ENCODE measurements at places on chromosomes 4 and X. TPM values are rescaled to one million over a fixed set of nuclear protein-coding genes. Genes with fewer than 3 reads are reported as not detected.

GRCh38 chr4:27666943-27667342 lies 806.3 kb downstream of the STIM2 start:
- no peaks in the 10 kb centered on the region for H3K27me3 ChIP-seq
- H3K27ac ChIP-seq: no peak overlapping the region
- no peaks in the 10 kb centered on the region for H3K36me3 ChIP-seq
- peak; percentile 57 for DNase-seq

Gene CSAG3
- total RNA-seq: 0.35 TPM

Gene APLN
- total RNA-seq: not detected

Gene HSD17B13
- not detected for total RNA-seq

DNA sequence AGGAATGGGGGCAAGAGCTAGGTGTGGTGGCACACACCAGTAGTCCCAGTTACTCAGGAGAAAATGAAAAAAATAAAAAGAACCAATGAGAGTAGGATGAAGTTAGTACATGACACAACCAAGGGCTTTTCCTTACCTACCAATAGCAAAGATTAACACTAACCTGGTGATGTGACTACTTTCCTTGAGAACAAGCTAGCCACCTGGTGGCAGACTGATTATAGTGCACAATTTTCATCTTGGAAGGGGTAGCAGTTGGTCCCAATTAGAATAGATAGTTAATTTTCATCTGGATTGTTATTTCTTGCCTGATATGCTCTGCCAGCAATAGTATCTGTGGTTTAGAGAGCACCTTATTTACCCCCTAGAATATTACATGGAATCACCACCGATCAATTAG lies 1216.8 kb upstream of the PABPC4L start:
- no peaks in the 10 kb centered on the region for H3K4me1 ChIP-seq
- no peak overlapping the region for H3K27ac ChIP-seq
- H3K4me3 ChIP-seq: no peak overlapping the region
- no peaks in the 10 kb centered on the region for H3K27me3 ChIP-seq
- no peaks in the 10 kb centered on the region for H3K36me3 ChIP-seq

DNA sequence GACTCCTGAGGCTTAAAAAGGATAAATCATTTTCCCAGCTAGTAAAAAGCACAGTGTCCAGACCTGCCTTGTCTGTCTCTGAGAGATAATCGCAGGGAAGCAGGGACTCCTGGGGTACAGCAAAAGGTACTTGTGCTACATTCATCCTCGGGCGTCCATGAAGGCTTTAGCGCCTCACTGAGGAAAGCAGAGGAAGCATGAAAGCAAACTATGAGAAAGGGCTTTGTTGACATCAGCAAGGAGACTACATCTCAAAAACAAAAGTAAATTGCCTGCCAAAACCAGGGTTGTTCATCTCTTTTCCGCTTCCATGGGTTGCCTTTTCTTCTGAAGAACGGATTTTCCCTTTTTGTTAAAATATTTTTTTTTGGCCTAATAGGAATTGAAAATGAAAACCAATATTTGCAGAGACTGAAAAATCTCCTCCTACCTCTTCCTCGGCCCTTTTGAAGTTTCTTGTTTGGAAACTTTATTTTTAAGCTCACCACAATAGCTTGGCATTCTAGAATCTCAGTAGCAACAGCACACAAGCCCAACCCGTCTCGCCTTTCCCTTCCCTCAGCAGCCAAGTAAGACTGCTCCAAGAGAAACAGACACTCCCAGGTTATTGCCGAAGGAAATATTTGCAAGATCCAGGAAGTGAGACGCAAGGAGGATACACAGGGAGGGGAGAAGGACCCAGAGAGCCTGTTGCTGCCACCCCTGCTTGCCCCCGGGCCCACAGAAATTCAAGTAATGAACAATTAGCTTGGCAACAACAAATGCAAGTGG lies 148.3 kb upstream of the DGKK start:
- no peak for DNase-seq
- H3K27me3 ChIP-seq: no peaks in the 10 kb centered on the region
- H3K4me3 ChIP-seq: no peak overlapping the region
- no peaks in the 10 kb centered on the region for H3K4me1 ChIP-seq

DNA sequence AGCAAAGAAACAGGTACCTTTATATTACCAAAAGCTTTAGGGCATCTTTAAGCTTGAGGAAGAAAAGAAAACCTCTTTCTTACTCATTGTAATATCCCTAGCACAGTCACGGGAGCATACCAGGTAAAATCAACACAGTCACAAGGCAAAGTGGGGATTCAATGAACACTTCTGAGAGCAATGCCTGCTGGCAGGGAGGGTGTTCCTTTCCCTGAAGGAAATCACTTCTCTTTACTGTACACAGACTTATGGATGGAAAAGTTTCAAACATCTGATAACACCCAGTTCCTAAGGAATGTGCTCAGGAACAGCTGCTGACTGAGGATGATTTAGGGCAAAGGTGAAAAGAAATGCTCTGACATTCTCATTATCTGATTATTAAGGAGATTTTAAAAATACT lies 94.8 kb downstream of the MAML3 start:
- no peaks in the 10 kb centered on the region for H3K27me3 ChIP-seq
- H3K27ac ChIP-seq: no peak overlapping the region
- H3K36me3 ChIP-seq: no peaks in the 10 kb centered on the region
- peaks cover 2% of the 10 kb centered on the region for H3K4me1 ChIP-seq
- DNase-seq: no peak

DNA sequence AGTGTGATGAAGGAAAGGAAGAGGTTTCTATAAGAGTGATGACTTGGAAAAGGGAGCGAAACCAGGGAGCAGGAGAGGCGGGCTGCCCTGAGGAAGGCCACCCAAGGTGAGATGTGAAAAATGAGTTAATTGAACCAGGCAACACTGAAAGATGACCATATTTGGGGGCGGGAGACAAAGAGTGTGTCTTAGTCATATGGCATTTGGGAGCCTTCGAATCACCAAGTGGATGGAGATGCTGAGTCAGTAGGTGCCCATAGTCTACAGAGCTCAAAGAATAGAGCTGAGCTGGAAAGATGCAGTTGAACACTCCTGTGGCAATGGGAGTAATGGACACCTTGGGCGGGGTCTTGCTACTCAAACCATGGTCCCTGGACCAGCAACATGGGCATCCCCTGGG lies 8.3 kb upstream of the TLR8 start:
- no peaks in the 10 kb centered on the region for H3K27me3 ChIP-seq
- DNase-seq: no peak
- H3K4me3 ChIP-seq: no peak overlapping the region
- no peak overlapping the region for H3K27ac ChIP-seq
- H3K36me3 ChIP-seq: no peaks in the 10 kb centered on the region

DNA sequence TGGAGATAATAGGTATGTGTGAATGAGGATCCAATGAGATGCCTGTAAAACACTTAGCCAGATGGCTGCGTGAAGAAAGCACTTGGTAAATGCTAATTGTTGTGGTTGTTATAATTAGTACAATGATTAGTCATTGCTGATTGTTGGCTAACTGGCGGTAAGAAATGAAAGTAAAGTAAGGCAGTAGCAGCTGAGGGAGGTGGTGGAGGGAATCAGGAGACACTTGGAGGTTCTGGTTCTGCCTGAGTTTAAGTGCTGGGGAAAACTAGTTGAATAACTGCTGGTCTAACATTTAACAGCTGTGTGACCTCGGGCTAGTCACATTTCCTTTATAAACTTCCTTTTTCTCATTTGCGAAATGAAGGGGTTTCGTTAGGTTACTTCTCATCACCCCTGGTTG lies 30.9 kb downstream of the CD38 start:
- no peak overlapping the region for H3K27ac ChIP-seq
- H3K4me3 ChIP-seq: no peak overlapping the region
- no peaks in the 10 kb centered on the region for H3K4me1 ChIP-seq
- no peaks in the 10 kb centered on the region for H3K27me3 ChIP-seq

Gene IL21
- not detected for total RNA-seq

Gene MAGEA1
- total RNA-seq: not detected

DNA sequence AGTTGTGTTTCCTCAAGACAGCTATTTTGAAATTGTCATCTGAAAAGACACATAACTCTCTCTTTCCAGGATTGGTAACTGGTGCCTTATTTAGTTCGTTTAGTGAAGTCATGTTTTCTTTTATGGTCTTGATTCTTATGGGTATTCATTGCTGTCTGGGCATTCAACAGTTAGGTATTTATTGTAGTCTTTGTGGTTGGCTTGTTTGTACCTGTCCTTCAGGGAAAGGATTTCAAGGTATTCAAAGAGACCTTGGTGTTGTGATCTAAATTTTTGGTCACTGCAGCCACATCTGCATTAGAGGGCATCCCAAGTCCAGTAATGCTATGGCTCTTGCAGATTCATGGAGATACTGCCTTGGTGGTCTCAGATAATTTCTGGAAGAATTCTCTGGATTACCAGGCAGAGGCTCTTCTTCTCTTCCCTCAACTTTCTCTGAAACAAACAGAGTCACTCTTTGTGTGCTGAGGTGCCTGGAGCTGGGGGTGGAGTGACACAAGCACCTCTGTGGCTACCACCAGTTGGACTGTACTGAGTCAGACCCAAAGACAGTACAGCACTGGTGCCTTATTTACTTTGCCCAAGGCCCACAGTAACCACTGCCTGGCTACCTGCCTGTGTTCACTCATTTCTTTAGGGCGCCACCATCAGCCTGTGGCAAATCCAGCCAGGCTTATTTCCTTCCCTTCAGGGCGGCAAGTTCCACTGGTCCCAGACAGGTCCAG lies 620.4 kb downstream of the KCNIP4 start:
- H3K4me3 ChIP-seq: no peak overlapping the region
- H3K36me3 ChIP-seq: no peaks in the 10 kb centered on the region
- no peak overlapping the region for H3K27ac ChIP-seq
- no peaks in the 10 kb centered on the region for H3K27me3 ChIP-seq
- no peak for DNase-seq

GRCh38 chrX:100673397-100673953 lies 29.5 kb downstream of the SRPX2 start:
- no peak overlapping the region for H3K4me3 ChIP-seq
- no peaks in the 10 kb centered on the region for H3K36me3 ChIP-seq
- no peaks in the 10 kb centered on the region for H3K27me3 ChIP-seq
- no peak for DNase-seq
- no peaks in the 10 kb centered on the region for H3K4me1 ChIP-seq

DNA sequence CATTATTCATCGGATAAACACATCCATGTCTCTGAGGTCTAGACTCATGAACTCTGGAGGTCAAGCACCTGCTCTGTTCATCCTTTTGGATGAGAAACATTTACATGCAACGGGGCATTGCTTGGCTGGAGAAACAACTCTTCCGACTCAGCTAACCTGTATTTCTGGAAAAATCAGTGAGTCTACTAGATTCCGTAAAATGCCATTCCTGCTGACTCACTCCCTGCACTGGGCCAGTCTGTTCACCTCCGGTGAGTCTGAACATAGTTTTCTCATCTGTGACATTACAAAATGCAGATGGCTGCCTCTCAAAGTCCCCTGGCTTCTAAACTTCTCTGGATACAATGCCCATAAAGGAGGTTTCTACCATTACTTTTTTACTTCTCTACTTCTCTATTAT lies 185.7 kb upstream of the HS3ST1 start:
- H3K36me3 ChIP-seq: no peaks in the 10 kb centered on the region
- no peak overlapping the region for H3K4me3 ChIP-seq
- no peaks in the 10 kb centered on the region for H3K4me1 ChIP-seq

Gene FGF2
- total RNA-seq: 22.9 TPM

Gene USP17L22
- not detected for total RNA-seq

- peaks cover 8% of the 10 kb centered on the region for H3K36me3 ChIP-seq
- no peak overlapping the region for H3K27ac ChIP-seq
- no peak overlapping the region for H3K4me3 ChIP-seq
Measured at GRCh38 chrX:31212856-31213748, 141.3 kb upstream of the FTHL17 start.

Gene TLR10
- total RNA-seq: not detected

DNA sequence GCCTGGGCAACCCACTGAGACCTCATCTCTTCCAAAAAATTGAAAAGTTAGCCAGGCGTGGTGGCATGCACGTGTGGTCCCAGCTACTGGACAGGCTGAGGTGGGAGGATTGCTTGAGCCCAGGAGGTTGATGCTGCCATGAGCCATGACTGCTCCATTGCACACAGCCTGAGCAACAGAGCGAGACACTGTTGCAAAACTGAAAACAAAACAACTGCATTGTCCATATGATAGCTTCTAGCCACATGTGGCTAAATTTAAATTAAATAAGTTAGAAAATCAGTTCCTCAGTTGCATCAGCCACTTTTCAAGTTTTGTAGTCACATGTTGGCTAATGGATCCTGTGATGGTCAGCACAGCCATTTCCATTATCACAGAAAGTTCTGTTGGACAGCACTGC lies 67.9 kb downstream of the GAB1 start:
- peaks cover 4% of the 10 kb centered on the region for H3K4me1 ChIP-seq
- H3K27me3 ChIP-seq: no peaks in the 10 kb centered on the region
- H3K27ac ChIP-seq: no peak overlapping the region
- DNase-seq: no peak
- H3K36me3 ChIP-seq: no peaks in the 10 kb centered on the region

Gene EFHC2
- total RNA-seq: 1.3 TPM

- peaks cover 2% of the 10 kb centered on the region for H3K36me3 ChIP-seq
- H3K4me1 ChIP-seq: no peaks in the 10 kb centered on the region
- H3K27ac ChIP-seq: peak overlapping the region; percentile 90
- DNase-seq: no peak
- H3K27me3 ChIP-seq: no peaks in the 10 kb centered on the region
- H3K4me3 ChIP-seq: no peak overlapping the region
Measured at GRCh38 chr4:76197971-76198410, 15.6 kb downstream of the SCARB2 start.

- no peak for DNase-seq
- H3K27me3 ChIP-seq: no peaks in the 10 kb centered on the region
- no peak overlapping the region for H3K4me3 ChIP-seq
- peak overlapping the region; percentile 72 for H3K27ac ChIP-seq
- no peaks in the 10 kb centered on the region for H3K36me3 ChIP-seq
Measured at GRCh38 chrX:118534716-118535493, 39.3 kb downstream of the DOCK11 start.

Gene CXCL11
- total RNA-seq: not detected

DNA sequence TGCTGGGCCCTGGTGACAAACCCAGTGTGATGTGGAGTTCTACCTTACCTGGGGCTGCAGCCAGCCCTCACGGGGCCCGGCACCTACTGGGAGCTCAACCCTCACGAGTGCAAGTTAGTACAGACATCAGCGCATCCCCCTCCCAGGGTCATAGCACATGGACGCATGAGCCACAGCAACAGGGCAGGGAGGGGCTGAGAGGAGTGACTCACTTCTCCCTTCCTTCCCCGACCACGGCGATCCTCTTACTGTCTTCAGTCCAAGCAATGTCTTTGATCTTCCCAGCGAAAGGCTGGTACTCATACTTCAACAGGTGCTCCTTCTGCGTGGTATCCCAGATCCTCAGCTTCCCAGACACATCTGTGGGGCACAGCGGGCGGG lies 17.8 kb downstream of the WDR1 start:
- peaks cover 91% of the 10 kb centered on the region for H3K36me3 ChIP-seq
- H3K27ac ChIP-seq: no peak overlapping the region
- H3K27me3 ChIP-seq: no peaks in the 10 kb centered on the region
- peaks cover 13% of the 10 kb centered on the region for H3K4me1 ChIP-seq
- no peak for DNase-seq
- H3K4me3 ChIP-seq: no peak overlapping the region

GRCh38 chrX:121308276-121308805 lies 260.9 kb downstream of the GLUD2 start:
- no peak overlapping the region for H3K27ac ChIP-seq
- H3K36me3 ChIP-seq: no peaks in the 10 kb centered on the region
- no peaks in the 10 kb centered on the region for H3K27me3 ChIP-seq
- H3K4me1 ChIP-seq: no peaks in the 10 kb centered on the region
- DNase-seq: peak; percentile 60

- H3K36me3 ChIP-seq: no peaks in the 10 kb centered on the region
- H3K4me3 ChIP-seq: no peak overlapping the region
- no peaks in the 10 kb centered on the region for H3K27me3 ChIP-seq
- DNase-seq: no peak
- H3K27ac ChIP-seq: no peak overlapping the region
Measured at GRCh38 chrX:16112428-16112827, 10.9 kb upstream of the GRPR start.

Data from endodermal cell (in vitro differentiated cells).